ENCODE measurements at places on chromosomes 11 and 22.

DNA sequence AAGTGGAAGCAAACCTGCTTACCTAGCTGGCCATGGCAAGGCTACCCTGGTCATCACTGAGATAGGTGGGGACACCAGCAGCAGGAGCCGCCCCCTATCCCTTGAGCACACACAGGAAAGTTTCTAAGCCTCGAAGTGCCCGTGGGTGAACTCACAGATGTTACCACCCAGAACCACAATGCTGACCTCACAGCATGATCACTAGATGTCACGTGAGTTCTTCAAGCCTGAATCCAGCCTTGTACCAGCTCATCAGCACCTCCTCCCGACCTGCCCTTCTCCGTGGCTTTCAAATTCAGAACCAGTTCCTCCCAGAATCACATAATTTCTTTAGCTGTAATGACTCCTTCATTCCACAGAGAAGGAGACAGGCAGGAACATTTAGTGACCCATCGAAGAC, 24.7 kb upstream of the TIMP3 start:
- DNase-seq = peak; percentile 58

DNA sequence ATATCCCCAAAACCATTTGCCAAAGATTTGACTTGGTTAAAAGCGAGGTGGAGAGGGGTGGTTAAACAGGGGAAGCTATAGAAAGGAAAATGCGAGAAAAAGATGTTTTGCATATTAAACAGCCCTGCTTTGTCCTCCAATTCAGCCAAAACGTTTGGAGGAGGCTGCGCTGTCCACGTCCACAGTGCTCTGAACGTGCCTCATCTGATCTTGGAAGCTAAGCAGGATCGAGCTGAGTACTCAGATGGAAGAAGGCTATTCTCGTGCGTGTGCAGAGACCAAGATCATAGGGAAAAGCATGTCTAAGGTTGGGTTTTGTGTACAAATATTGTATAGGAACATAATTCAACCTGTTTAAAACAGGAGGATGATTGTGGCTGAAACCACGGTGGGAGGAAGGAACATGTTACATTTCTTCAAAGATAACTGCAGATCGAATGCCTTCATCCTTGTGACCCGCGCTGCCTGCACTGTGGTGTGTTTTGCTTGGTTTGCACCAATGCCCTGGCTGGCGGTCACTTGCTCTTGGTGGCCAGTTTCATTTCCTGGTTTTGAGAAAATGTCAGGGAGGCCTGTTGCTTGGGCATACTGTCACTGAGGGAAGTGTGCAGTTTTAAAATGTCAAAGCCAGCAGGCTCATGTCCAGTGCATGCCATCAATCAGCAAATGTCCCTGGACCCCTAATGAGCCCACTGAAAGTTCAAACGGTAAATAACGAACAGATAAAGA, 40.4 kb downstream of the FLI1 start:
- no peak for DNase-seq

GRCh38 chr11:36002196-36002595, 58.3 kb downstream of the LDLRAD3 start:
- no peak for DNase-seq

- DNase-seq = no peak
Observed at GRCh38 chr22:49918911-49919881, 762 bp downstream of the CRELD2 start.

GRCh38 chr22:46036558-46037408, 59.8 kb upstream of the WNT7B start:
- DNase-seq = peak; percentile 75

DNA sequence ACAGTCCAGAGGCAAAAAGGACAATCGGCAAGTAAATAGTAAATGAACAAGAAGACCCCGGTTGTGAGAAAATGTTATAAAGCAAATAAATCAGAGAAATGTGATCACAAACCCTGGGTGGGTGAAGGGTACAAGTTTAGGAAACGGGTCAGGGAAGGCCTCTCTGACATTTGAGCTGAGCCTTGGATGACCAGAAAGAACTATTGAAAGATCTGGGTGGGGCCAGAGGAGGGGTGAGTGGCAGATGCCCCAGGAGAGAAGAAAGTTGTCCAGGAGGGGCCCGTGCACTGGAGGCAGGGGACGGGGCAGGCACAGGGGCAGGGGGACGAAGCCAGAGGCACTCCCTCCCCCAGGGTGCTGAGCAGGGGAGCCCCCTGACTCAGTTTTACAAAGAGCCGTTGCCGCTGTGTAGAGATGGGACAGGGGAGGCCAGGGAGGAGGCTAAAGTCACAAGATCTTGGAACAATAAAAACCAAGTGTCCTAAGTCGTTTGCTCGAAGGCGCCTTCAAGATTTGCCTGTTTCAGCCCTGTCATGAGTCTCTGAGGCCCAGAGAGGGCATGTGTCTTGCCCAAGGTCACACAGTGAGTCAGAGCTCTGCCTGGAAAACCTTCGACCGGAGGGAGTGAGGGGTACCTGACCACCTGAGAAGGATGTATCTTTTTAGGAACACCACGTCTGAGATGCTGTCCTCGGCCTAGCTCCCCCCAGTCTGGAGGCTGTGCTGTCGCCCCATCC, 10.8 kb upstream of the PDGFB start:
- DNase-seq = no peak

GRCh38 chr22:41825376-41825775, 7.5 kb upstream of the SREBF2 start:
- DNase-seq = no peak

DNA sequence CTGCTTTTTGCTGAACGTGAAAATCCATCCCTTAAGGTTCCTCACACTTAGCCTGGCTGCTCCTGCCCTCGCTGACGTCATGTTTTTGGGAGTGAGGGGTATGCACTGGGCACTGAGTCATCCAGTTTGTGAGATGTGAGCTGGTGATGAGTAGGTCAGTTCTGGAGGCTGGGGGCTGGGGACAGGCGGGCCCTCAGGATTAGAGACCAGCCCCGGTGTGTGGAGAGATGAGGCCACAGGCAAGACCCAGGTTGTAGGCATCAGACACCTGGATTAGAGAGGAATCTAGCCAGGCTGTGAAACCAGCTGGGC, 9.2 kb downstream of the KCNC1 start:
- no peak for DNase-seq

GRCh38 chr11:103530257-103530656, 421.0 kb downstream of the DYNC2H1 start:
- DNase-seq = no peak

DNA sequence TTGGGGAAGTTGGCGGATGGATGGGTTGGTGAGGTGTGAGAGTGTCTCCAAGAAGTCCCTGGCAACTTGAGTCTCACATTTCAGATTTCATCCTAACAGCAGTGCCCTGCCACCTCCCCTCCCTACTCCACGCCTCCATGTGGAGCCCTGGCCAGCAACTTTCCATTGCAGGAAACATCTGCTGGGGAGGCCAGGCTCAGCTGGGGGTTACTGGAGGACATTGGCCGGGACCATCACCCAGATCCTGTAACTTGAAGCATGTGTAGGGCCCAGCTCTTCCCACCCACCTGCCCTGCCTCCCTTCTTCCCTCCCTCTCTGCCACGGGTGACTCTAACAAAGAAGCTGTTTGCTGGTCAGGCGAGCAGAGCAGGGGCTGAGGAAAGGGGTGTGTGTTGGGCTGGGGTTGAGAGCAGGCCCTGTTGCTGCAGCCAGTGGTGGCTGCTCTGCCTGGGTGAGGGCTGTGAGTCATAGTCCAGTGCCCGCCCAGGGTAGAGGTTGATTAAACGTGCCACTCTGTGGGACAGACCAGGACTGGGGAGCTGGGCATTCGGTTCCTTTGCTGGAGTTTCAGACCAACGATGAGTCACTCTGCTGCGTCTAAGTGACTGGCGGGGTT, 64.0 kb downstream of the SCN3B start:
- no peak for DNase-seq

GRCh38 chr11:70313945-70314344, 43.5 kb downstream of the PPFIA1 start:
- no peak for DNase-seq

DNA sequence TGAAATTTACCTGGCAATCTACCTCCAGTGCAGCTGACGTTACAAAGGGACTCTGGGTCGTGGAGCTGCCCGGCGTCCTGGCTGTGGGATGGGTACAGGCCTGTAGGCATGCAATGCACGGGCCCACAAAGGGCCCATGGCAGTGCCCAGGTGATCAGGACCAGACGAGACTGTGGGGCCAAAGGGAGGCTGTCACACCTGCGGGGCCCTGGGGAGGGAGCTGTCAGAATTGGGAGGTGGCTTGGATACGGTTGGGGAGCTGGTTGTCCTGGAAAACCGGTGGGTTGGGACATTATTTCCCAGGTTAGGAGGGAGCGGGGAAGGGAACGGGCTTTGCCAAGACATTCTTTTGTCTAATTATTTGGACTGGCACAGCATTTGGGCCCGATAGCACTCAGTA, 958.5 kb downstream of the BRD1 start:
- no peak for DNase-seq

- DNase-seq = no peak
Observed at GRCh38 chr11:9516113-9516512, 55.3 kb downstream of the ZNF143 start.

DNA sequence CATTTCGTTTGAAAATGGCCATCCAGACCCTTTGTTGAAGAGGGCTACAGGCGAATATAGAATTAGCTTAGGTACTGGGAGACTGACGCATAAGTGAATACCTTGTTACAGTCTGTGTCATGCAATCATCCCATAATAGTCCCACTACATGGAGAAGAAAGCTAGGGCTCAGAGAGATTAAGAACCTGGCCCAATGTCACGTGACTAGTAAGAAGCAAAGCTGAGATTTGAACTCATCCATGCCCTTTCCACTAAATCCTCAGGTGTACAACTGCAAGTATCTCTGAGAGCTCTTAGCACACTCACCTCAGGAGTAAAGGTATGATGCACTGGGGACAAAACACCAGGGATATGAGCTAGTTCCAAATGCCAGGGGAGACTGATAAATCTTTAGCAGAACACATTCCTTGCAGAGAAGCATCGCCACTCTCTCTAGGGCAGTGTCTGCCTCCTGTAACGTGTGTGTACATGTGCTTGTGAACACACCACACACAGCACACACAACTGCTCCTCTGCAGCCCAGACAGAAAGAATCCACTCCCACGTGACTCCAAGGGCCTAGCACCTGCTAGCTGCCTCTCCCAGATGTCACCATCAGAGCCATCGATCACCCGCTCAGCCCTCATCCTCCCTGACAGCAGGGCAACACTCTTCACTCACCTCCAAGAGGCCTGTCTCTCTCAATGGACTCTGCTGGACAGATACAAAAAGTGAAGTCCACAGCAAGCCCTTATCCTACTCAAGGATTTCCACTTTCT, 402.8 kb downstream of the NXPE2 start:
- DNase-seq = no peak

- no peak for DNase-seq
Observed at GRCh38 chr22:49791682-49792081, 36.0 kb downstream of the BRD1 start.

DNA sequence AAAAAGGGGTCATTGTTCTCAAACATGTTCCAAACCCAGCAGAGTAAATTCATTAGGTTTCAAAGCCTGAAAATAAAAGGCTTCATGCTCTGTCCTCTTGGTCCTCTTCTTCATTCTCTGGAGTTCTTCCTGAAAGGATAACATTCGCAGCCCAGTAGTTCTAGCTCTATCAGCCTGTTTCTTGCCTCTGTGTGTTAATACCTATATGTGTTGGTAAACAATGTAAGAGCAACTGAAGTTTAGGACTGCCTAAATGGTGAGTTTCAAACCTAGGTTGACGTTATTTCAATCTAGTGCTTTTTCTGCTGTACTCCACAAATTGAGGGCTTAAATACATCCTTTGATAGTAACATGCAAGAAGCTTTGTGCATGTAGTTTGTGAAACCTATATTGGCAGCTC, 9.4 kb downstream of the AASDHPPT start:
- DNase-seq = no peak

DNA sequence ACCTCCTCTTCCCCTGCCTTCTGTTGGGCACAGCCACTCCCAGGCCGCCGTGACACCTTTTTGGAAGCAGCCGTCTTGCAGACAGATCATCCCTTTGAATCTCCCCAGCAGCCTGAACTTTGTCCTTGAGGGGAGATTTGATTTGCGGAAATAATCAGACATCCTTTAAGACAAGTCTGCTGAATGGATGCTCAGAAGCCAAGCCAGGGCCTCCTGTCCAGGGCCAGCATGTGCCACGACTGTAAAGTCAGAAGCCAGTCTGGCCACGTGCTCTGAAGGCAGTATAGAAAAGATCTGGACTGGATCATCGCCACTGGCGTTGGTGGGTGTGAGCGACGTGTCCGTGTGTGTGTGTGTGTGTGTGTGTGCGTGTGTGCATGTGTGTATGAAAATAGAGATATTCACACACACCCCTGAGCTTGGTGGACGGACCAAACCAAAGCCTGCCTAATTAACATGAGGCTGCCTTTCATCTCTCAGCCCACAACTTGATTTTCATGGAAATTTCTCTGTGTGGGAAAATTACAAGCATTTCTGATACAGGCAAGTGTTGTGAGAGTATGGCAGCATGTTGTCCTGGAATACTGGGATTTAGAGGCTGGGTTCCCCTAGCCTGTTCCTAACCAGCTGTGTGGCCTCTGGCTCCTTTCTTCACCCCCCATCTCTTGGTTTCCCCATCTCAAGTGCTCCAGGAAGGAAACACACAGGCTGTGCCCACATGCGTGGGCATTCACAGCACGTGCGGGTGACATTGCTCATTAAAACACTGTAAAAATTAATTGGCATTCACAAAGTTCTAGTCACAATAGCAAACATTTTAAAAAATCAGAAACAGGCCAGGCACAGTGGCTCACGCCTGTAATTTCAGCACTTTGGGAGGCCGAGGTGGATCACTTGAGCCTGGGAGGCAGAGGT, 61.8 kb upstream of the WNT7B start:
- no peak for DNase-seq

- DNase-seq = no peak
Observed at GRCh38 chr11:102345904-102346303, 1.1 kb upstream of the BIRC2 start.

DNA sequence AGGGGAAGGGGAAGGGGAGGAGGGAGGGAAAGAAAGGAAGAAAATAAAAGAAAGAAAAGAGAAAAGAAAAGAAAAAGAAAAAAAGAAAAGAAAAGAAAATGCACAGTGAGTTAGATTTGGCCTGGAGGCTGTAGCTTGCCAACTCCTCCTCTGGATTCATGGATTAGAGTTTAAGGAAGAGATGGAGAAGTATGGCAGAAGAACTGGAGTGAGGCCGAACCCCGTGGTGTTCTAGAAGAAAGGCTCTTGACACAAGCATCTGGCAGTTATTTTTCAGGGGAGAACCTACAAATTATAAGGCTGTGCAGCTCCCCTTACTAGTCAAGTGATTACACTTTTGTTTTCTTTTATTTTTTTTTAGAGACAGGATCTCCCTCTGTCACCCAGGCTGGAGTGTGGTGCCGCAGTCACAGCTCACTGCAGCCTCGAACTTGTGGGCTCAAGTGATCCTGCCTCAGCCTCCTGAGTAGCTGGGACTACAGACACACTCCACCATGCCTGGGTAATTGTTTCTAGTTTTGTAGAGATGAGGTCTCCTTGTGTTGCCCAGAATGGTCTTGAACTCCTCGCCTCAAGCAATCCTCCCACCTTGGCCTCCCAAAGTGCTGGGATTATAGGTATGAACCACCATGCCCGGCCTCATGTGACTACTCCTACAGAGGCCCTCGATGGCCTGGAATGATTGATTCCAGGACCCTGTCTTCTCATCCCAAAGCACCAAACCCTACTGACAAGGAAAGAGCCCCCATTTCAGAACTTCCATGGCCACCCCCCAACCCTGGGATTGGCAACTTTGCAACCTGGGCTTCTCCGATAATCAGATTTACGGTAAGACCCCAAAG, 19.5 kb downstream of the ZNF74 start:
- DNase-seq = no peak

Data from hematopoietic multipotent progenitor cell treated with erythropoietin and hydrocortisone succinate and interleukin-3 and kit ligand, for 4 days (in vitro differentiated cells).